Osteocyte (in vitro differentiated cells): ENCODE measurements at places on chromosomes 4 and X. TPM values are rescaled to one million over a fixed set of nuclear protein-coding genes. Genes with fewer than 3 reads are reported as not detected.
A peak's percentile ranks its signal among the peaks of the same experiment; 100 is the strongest.

- no peaks in the 10 kb centered on the region for H3K4me1 ChIP-seq
- H3K36me3 ChIP-seq, result no peaks in the 10 kb centered on the region
- no peak overlapping the region for H3K27ac ChIP-seq
- no peaks in the 10 kb centered on the region for H3K27me3 ChIP-seq
- no peak for DNase-seq
- no peak overlapping the region for H3K4me3 ChIP-seq
Observed at GRCh38 chr4:11566444-11567022, 137.8 kb upstream of the HS3ST1 start.

GRCh38 chrX:153386097-153386496 lies 15.1 kb downstream of the PNMA6E start:
- no peaks in the 10 kb centered on the region for H3K36me3 ChIP-seq
- no peak overlapping the region for H3K4me3 ChIP-seq
- peaks cover 3% of the 10 kb centered on the region for H3K27me3 ChIP-seq
- no peak overlapping the region for H3K27ac ChIP-seq
- H3K4me1 ChIP-seq, result no peaks in the 10 kb centered on the region

DNA sequence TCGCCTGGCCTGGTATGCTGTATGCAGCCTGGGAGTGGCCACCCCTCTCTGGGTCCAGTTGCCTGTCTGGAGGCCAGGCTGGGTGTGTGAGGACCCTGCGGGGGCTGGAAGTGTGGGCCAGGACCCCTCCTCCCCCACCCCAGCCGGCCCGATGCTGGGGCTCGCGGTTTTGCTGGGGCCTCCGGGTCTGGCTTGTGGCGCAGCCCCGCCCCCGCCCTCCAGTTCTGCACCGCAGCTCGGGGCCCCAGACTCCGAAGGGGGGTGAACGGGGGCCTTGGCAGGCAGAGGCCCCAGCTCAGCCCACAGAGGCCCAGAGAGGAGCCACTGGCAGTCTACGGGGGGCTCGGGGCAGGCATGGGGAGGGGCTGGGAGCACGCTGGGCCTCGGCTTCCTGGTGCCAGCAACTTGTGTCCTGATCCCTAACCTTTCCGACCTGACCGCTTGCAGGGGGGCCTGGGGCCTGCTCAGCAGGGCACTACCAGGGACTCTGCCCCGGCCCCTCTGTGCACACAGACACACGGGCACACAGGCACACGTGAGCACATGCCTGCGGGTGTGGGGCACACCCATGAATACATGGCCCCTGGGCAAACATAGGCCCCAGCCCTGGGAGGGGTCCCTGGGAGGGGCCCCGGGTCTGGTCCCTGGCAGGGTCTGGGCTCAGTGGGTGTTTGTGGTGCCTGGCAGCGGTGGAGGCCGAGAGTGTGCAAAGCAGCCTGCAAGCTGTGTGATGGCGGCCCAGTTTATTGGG lies 21.4 kb upstream of the FGFR3 start:
- no peak overlapping the region for H3K27ac ChIP-seq
- H3K4me3 ChIP-seq, result no peak overlapping the region

The GPRASP1 gene
- 3.3 and 3.5 TPM in 2 replicates for total RNA-seq

GRCh38 chr4:94371290-94371689 lies 28.7 kb upstream of the HPGDS start:
- H3K36me3 ChIP-seq, result peaks cover 5% of the 10 kb centered on the region
- H3K4me3 ChIP-seq, result no peak overlapping the region
- peaks cover 3% of the 10 kb centered on the region for H3K4me1 ChIP-seq
- H3K27ac ChIP-seq, result no peak overlapping the region
- no peaks in the 10 kb centered on the region for H3K27me3 ChIP-seq

The SOX3 gene
- total RNA-seq, result not detected in 2 replicates

DNA sequence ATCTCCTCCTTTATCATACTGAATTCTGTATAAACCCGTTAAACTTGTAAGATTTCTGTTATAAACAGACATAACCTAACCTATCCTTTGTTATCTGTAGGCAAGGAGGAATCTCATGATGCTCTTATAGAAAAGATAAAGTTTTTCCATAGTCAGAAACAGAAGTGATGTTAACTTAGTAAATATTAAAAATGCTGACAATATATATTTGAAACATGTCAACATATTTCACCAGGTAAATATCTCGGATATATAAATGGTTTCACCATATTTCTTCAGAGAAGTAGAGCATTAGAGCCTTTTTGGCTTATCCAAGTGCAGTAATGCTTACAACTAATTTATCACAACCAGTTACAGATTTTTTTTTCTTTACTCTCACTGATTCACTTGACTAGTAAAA lies 625.9 kb downstream of the PDHA2 start:
- no peaks in the 10 kb centered on the region for H3K36me3 ChIP-seq
- DNase-seq, result no peak
- no peaks in the 10 kb centered on the region for H3K4me1 ChIP-seq
- no peak overlapping the region for H3K4me3 ChIP-seq
- no peak overlapping the region for H3K27ac ChIP-seq

DNA sequence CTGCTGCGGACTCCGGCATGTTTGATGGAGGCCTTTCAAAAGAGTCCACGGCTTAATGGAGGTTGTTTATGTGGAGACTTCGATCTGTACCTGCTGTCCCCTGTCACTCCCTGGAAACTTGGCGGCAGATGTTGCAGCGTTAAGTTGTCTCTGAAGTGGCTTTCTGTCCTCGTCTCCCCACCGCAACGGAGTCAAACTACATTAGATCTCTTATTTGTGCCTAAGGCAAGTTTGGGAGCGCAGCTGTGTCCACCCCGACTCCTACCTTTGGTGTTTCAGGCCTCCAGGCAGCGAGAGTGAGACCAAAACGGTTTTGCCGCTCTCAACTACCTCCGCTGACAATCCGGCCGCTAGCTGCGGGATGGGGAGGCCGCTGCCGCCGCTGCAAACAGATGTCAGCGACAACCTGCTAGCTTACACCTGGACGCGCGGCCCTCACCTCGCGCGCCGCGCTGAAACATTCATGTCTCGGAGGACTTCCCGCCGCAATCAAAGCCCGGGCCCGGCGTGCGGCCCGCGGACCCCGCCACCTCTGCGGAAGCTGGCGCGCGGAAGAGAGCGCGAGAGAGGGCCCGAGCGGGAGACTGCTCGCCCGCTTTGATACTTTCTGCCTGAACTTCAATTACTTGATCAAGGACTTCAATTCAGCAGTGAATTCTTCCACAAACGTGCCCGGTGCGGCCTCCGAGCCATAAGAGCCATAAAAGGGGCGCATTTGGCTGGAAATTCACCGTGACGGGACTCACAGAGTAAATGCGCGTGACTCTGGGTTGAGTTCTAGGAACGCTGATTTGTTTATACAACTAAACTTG lies 108.4 kb downstream of the ANTXR2 start:
- H3K4me3 ChIP-seq, result peak overlapping the region; percentile 62
- H3K27ac ChIP-seq, result no peak overlapping the region
- H3K36me3 ChIP-seq, result peaks cover 19% of the 10 kb centered on the region

The NEIL3 gene
- 2.1 and 2.3 TPM in 2 replicates for total RNA-seq

GRCh38 chr4:6437826-6438238 lies 34.6 kb downstream of the PPP2R2C start:
- H3K27ac ChIP-seq, result no peak overlapping the region
- H3K4me3 ChIP-seq, result no peak overlapping the region
- H3K36me3 ChIP-seq, result no peaks in the 10 kb centered on the region
- H3K27me3 ChIP-seq, result peaks cover 6% of the 10 kb centered on the region

GRCh38 chr4:54539500-54540029 lies 118.2 kb upstream of the KIT start:
- no peaks in the 10 kb centered on the region for H3K27me3 ChIP-seq
- peak overlapping the region; percentile 27 for H3K27ac ChIP-seq
- DNase-seq, result no peak

- no peaks in the 10 kb centered on the region for H3K36me3 ChIP-seq
- DNase-seq, result no peak
- no peak overlapping the region for H3K27ac ChIP-seq
Observed at GRCh38 chrX:1378306-1378759, 13.6 kb downstream of the SLC25A6 start.

- no peak overlapping the region for H3K4me3 ChIP-seq
- H3K27me3 ChIP-seq, result no peaks in the 10 kb centered on the region
- DNase-seq, result no peak
- no peak overlapping the region for H3K27ac ChIP-seq
- peaks cover 14% of the 10 kb centered on the region for H3K4me1 ChIP-seq
Observed at GRCh38 chrX:112641449-112641848, 38.3 kb downstream of the LHFPL1 start.

- DNase-seq, result no peak
- no peak overlapping the region for H3K27ac ChIP-seq
- no peaks in the 10 kb centered on the region for H3K36me3 ChIP-seq
- no peak overlapping the region for H3K4me3 ChIP-seq
- H3K27me3 ChIP-seq, result peaks cover 13% of the 10 kb centered on the region
- no peaks in the 10 kb centered on the region for H3K4me1 ChIP-seq
Observed at GRCh38 chr4:144090744-144091143, 49.8 kb downstream of the GYPA start.

DNA sequence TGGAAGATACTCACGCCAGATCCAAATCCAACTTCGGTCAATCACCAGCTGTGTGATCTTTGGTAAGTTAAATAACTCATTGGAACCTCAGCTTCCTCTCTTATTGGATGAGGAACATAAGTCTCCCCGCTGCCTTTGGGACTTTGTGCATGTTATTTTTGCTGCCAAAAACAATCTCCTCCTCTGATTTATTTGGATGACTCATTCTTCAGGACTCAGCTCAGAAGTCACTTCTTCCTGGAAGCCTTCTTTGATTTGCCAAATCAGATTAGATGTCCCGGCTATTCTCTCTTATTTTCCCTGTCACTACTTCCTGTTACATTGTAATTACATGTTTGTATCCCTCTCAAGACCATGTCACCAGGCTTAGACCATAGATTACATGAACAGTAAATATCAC lies 138.0 kb upstream of the BOD1L1 start:
- H3K4me3 ChIP-seq, result no peak overlapping the region
- no peak overlapping the region for H3K27ac ChIP-seq
- H3K36me3 ChIP-seq, result no peaks in the 10 kb centered on the region
- H3K27me3 ChIP-seq, result peaks cover 26% of the 10 kb centered on the region
- DNase-seq, result no peak

DNA sequence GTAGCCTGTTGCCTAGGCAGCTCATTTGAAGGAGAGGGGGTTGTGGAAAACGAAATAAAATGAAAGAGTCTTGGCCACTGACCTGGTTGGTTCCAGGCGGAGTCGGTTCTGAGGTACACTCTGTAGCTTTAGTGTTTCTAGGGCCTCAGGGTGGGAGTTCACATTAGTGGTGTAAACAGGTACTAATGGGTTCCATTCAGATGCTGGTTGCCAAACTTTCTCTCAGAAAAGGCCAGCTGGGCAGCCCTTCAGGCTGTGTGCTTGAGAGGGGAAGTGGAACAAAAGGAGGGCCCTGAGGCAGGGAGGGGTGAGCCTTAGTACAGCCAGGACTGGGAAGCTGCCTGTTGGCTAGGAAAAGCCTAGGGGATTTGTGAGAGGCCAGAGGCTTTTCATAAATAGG lies 24.8 kb downstream of the NHSL2 start:
- no peak overlapping the region for H3K4me3 ChIP-seq
- peaks cover 9% of the 10 kb centered on the region for H3K4me1 ChIP-seq
- H3K27me3 ChIP-seq, result no peaks in the 10 kb centered on the region
- no peak for DNase-seq
- peak overlapping the region; percentile 25 for H3K27ac ChIP-seq
- H3K36me3 ChIP-seq, result peaks cover 2% of the 10 kb centered on the region

- no peak for DNase-seq
- H3K27me3 ChIP-seq, result no peaks in the 10 kb centered on the region
- no peaks in the 10 kb centered on the region for H3K36me3 ChIP-seq
- H3K4me3 ChIP-seq, result no peak overlapping the region
- peaks cover 26% of the 10 kb centered on the region for H3K4me1 ChIP-seq
- H3K27ac ChIP-seq, result peak overlapping the region; percentile 9
Observed at GRCh38 chrX:113512700-113513395, 672.2 kb upstream of the AMOT start.

DNA sequence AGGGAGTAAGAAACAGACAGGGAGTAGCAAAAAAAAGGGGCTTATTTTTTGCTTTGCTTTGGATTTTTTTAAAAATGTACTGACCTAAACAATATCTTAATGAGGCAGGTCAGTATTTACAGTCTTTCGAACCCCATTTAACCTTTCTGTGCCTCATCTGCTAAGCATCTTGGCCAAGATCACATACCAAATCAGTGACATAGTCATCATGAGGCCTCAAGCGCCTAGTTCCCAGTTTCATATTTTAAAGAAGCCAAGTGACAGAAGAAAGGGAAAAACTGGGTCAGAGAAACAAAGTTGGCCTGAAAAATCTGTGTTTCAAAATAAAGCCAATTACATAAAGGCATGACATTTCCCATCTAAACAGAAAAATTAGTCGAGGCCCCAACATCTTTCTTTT lies 94.6 kb upstream of the WDR44 start:
- H3K36me3 ChIP-seq, result no peaks in the 10 kb centered on the region
- H3K4me3 ChIP-seq, result no peak overlapping the region
- no peaks in the 10 kb centered on the region for H3K4me1 ChIP-seq
- H3K27ac ChIP-seq, result no peak overlapping the region

DNA sequence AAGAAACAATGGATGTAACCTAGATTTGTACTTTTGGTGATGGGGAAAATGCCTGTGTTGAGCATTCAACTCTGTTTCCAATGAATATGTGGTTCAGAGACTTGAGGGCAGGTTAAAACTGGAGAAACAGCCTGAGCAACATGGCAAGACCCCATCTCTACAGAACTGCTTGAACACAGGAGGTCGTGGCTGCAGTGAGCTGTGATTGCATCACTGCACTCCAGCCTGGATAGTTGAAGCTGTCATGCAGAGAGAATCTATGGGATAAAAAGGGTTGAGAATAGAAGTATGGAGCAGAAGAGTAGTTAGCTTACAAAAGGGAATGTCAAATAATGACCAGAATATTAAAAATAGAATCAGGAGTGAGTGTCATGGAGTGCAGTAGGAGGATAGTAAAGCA lies 134.8 kb upstream of the PDE5A start:
- no peak for DNase-seq
- H3K27ac ChIP-seq, result no peak overlapping the region
- H3K4me3 ChIP-seq, result no peak overlapping the region
- no peaks in the 10 kb centered on the region for H3K4me1 ChIP-seq

The C4orf46 gene
- 8.3 and 9.7 TPM in 2 replicates for total RNA-seq

The TLL1 gene
- 39.2 and 39.7 TPM in 2 replicates for total RNA-seq

The ADGRL3 gene
- 17.6 and 18.7 TPM in 2 replicates for total RNA-seq

- no peak overlapping the region for H3K4me3 ChIP-seq
- no peaks in the 10 kb centered on the region for H3K4me1 ChIP-seq
- peaks cover 17% of the 10 kb centered on the region for H3K36me3 ChIP-seq
- H3K27ac ChIP-seq, result no peak overlapping the region
- H3K27me3 ChIP-seq, result no peaks in the 10 kb centered on the region
Observed at GRCh38 chr4:79982601-79983322, 90.3 kb downstream of the ANTXR2 start.
